ENCODE measurements at places on chromosomes 3 and 15. TPM values are rescaled to one million over a fixed set of nuclear protein-coding genes. Genes with fewer than 3 reads are reported as not detected.
A peak's percentile ranks its signal among the peaks of the same experiment; 100 is the strongest.

- DNase-seq = no peak
Observed at GRCh38 chr3:37694284-37694675, 167.4 kb upstream of the CTDSPL start.

FETUB gene
- not detected for total RNA-seq

DNA sequence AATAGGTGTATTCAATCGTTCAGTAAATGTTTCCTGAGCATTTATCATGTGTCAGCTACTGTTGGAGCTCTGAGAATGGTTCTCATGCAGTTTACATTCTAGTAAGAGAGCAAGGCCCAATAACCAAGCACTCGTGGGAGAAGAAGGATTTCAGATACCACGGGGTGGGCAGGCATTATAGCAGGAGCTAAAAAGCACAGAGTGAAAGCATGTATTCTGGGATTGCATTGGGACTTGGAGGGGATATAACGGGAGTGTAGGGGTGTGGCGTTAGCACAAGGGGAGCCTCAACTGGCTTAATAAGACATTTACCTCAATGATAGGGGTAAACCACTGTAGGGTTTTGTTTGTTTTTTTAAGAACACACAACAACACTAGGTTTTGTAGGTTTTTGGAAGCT is 1.6 kb upstream of the SIAH2 start:
- no peak for DNase-seq

DNA sequence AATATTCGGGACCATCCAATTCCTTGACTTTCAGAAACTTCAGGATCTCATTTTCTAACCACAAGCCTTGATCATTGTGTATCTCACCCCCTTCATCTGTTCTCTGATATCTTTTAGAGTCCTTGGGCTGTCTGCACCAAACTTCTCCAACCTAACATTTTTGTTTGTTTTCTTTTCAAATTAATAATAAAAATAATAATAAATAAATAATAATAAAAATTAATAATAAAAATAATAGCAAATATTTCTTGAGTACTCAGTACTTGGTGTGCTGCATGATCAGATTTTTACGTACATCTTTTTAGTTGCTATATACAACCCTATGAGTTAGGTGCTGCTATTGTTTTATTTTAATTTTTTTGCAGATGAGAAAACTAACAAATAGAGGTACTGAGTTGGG is 70.2 kb upstream of the TPRG1 start:
- DNase-seq = no peak

THAP10 gene
- total RNA-seq = 1.7 TPM

DNA sequence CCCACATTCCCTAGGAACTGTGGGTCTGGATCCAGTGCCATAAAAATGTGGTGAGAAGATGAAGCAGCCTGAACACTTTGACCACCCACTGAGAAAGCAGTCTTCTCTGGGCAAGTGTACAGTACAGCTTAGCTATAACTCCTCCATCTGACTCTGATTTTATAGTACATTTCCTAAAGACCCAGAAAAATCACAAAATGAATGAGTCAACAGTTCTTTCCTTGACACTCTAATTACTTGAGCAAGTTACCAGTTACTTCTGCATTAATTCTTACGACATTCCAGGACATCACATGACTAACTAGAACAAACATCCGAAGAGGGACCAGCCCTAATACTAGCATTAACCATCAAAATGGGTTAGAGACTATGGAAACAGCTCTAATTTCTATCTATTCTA is 148.1 kb upstream of the PEX5L start:
- DNase-seq = no peak

DNA sequence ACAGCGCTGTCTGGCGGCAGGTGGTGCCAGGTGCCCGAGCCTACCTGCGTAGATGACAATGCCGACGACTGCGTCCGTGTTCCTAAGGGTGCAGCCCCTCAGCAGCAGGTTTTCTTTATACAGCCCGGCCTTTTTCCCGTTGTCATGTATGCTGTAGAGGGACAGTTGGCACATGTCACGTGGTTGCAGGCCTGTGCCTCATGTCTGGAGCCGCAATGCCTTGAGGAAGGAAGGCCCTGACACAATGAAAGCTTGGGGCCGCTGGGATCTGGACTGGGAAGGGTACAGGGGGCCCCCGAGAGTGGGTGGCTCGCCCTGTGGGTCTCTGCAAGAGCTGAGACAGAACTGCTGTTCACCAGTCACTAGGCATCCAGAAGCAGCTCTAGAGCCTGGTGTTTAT is 136.0 kb downstream of the ATP10A start:
- DNase-seq = peak; percentile 16

Measured in aorta (tissue), 5 donors.